ENCODE measurements at places on chromosomes 6 and 20.
A peak's percentile ranks its signal among the peaks of the same experiment; 100 is the strongest.

DNA sequence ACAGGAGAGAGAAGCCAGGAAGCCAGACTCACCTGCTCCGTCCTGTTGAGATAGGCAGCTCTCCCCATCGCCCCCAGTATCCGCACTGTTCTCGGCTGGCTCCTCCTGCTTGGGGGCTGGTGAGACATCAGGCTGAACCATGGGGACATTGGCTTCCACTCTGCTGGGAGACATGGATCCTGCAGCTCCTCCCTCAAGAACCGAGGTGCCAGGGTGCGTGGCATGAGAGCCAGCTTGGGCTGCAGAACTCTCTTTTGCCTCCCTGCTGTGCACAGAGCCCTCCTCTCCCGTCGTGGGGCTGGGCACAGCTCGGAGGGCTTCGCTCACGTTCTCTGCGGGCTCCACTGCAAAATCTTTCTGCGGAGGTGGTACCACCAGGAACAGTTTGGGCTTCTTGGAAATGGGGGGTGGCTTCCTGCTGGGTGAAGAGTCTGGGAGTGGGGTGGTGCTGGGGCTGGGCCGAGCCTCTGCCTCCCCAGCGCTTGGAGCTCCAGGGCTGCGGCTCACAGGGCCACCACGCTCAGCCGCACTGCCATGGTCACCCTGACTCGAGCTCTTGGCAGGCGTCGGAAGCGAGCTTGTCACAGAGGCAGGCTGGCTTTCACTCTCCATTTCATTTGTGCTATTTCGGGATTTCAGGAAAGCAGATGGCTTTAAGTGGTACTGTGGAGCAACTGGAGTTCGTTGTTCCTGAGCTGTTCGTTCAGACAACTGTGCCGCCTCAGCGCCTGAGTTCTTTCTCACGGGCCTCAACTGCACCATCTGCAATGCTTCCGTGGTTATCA, 26.5 kb downstream of the HEBP2 start:
- no peak for DNase-seq

- DNase-seq, result no peak
Observed at GRCh38 chr6:132179955-132180354, 221.3 kb downstream of the MOXD1 start.

GRCh38 chr6:47932575-47932974, 150.7 kb downstream of the OPN5 start:
- no peak for DNase-seq

GRCh38 chr6:161271343-161272030, 2.4 kb downstream of the AGPAT4 start:
- no peak for DNase-seq

- DNase-seq, result no peak
Observed at GRCh38 chr20:56955680-56956079, 310.8 kb downstream of the BMP7 start.

- peak; percentile 48 for DNase-seq
Observed at GRCh38 chr6:14066782-14067406, 50.7 kb upstream of the CD83 start.

DNA sequence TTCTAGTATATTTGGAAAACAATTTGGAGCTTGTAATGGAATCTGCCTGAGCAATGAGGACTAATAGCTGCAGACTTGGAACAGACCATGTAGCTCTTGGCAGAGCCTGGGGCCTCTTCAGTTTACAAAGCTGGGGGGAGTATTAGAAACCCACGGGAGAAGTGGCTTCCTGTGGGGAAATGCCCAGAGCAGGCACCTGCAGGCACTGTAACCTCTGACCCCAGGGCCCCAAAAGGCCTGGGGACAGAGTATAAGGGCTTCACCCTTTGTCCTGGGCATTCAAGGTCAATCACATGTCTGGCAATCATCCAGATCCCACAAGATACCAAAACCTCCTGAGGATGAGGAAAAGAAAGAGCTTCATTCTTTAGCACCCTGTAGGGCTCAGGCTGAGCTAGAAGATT, 19.4 kb downstream of the PKIG start:
- peak; percentile 44 for DNase-seq

DNA sequence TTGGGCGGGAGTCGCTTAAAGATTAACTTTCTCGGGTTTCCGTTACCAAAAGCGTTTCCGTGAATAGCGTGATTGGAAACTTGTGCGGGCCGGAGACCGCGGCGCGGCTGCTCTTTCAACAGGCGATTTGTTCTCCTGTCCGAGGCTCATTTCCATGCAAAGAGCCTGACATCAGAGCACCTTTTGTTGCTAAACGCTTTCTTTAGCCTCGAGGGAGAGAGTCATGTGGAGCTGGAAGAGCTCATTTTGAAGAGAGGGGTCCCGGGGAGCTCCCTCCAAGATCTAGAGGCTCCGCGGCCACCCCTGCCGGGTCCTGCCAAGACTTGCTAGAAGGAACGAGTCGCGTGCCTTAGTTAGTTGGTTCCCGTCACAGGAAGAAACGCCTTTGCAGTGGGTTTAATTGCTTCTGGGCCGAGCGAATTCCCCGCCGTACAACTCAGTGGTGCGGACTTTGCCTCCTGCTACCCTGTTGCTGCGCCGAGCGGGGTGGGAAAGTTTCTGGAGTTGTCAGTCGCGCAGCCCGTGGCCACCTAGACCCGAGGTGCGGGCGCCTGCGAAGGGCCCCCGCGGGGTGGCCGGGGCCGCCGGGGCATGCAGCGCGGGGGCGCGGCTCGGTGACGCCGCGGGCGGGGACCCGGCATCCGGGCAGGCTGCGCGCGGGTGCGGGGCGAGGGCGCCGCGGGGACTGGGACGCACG, at the start of gene SASH1:
Gene SASH1, plus strand, starts transcription at position 489 of the 697 bp plus-strand sequence. CDS start 230 bp downstream, outside the sequence.
- no peak for DNase-seq

GRCh38 chr6:24788031-24788665, 10.6 kb downstream of the ARMH2 start:
- DNase-seq, result no peak

DNA sequence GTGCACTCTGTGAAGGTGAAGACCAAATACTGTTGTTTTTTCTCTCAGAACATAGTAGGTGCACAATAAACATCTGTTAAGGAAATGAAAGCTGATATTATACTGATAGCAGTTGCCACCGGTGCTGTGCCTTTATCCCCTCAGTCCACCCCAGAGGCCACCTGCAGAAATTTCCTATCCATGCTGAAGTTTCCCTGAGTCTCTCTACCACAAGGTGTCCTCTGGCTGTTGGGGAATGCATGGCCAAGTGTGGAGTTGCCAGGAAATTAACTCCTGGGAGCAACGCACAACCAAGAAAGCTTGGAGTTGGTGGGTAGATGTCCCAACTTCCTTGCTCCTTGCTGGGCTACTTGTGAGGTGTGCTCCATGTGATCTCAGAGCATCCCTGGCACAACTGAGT, 114.2 kb downstream of the LAMP5 start:
- DNase-seq, result no peak

DNA sequence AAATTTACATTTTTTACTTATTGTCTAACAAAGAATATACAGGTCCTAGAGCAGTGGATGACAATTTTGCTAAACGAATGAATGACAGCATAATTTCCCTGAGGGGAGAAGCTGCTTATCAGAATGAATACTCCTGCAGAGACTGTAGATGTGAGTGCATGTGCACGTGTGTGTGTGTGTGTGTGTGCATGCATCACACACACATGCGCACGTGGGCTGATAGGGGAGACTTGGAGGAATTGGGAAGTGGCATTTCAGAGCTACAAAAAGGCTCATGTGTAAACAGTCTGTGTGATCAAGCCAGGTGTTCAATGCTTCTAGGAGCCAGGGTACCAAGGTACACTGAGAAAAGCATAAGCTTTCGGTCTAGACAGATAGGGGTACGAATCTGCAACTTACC, 93.5 kb upstream of the SASH1 start:
- no peak for DNase-seq

DNA sequence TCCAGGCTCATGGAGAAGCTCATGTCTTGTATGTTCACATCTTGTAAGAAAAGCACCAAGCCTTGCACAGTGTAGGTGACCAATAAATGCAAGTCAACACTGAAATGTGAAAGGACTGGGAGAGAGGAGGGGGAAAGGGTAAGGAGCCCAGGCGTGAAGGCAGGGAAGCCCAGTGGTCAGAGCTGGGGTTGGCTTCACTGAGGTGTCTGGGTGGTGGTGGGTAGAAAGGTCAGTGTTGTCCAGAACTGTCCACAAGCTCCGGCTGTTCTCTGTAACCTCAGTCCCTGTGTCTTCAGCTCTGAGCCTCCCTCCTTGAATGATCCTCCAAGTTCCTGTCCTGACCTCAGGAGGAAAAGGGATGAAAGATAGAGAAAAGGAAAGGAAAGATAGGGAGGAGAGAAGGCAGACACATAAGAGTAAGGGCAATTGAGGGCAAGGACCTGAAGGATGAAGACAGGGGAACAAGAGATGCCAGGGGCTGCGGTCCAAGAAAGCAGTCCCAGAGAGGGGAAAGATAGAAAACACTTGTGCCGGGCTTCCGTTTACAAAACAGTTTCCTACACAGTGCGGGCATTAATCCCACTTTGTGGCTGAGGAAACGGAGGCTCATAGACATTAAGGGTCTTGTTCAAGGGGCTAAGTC, 2.4 kb upstream of the TNXB start:
- no peak for DNase-seq

- no peak for DNase-seq
Observed at GRCh38 chr6:145743332-145743731, 8.0 kb upstream of the EPM2A start.

DNA sequence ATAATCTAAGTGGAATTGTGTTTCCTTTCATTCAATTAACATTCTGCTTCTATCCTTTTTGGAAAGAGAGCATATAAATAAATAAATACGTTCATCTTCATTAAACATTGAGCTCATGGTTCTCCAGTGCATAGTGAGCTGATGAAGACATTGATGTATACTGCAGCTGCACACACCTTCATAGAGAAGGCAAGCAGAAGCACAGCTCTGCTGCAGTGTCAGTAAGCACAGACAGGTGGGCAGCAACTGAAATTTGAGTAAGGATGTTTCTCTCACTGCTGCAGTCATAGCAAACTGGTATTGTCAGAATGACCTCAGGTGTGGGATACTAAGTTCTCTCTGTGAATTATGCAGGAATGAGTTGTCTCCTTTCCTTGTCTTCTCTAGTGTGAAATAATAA, 202.9 kb downstream of the DOK5 start:
- DNase-seq, result no peak
